Common myeloid progenitor, CD34-positive (primary cell): ENCODE measurements at places on chromosomes 3 and 15.

DNA sequence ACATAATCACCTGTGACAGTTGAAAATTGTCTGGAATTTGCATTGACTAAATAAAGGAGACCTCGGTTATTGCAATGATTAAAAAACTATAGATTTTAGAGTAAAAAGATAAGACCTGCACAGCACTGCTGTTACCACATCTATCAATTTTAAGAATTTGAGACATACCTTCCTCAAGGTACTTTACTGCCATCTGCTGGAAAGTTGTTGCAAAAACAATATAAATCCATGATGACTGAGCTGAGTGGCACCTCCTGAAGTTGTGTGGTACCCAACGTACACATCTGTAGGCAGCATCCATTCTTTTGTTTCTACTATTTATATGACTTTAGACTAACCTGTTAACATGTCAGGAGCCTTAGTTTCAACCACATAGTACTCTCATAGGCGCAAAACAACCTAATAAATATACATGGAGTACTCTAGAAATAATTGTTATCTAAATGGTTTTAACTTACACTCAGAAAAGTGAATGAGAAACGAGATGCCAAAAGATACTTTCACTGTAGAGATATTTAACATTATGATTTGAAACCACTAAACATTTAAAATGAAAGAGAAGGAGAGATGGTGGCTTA, 106.7 kb downstream of the GHSR start:
- peak; percentile 67 for DNase-seq

DNA sequence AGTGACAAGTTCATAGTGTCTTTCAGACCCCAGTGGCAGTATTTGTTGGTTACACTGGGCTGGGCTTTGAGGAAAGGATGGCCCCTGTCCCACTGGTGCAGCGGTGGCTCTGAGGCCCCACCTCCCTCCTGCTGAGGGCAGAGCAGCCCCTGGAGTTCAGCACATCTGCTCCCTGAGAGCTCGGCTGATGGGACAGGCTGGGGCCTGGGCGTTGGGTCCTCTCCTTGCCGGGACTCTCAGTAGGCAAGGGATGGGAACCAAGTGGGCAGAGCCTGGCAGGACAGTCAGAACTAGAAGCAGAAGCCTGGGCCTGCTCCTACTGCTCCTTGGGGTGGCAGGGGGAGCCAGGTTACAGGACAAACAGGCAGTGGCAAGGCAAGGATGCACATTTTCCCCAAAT, 114.5 kb downstream of the NUP210 start:
- no peak for DNase-seq

DNA sequence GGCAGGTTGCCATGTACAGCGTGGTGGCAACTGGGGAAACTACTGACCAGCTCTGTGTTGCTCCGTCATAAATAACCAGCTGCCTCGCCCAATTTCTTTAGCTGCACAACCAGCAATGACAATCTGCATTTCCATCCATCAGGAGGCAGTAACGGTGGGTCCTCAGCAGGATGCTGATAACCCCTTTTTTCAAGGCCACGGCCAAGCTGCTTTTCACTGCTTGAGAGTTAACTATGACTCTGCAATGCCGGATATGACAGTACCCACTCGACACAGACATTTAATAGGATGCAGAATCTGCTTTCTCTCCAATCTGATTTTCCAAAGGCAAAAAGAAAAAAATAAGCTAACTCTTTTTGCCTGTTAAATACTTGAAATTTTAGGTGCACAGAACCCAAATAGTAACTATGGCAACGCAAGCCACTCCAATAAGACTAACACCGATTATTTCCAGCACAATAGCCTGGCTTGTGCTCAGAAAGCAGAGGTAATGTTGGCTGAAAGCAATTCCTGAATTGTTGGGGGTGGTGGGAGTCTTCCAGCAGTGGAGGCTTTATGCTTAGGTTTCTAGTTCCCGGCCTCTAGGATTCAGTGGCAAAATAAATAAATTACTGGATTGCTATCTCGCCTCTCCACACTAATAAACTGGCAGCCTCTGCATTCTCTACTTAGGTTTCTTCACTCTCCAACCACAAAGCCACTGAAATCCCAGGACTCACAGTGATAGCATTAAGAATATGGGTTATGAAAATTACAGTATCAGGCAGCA, 31.2 kb upstream of the SRGAP3 start:
- DNase-seq, result no peak

DNA sequence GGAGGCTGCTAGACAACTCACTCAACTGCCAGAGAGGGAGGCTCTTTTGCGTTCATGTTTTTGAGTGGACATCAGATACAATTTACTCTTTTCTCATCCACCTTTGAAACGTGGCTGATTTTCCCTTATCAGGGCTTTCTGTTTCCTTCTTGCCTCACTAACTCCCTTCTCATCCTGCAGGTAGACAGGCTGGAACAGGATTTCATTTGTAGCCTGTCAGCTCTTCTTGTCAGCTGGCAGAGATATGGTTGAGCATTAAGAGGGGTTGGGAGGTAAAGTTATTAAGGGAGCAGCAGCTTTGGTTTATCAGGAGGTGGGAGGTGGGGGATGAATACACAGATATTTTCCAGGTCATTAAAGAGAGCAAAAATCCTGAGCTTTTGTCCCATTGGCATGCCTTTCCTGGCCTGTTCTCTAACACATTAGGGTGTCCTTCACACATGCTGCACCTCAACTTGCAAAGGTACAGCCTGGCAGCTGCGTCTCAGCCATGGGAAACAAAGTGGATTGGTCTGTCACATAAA, 73.5 kb downstream of the PPM1L start:
- no peak for DNase-seq

GRCh38 chr3:64867224-64867623, 179.4 kb upstream of the ADAMTS9 start:
- no peak for DNase-seq

GRCh38 chr15:29131840-29132420, 137.7 kb downstream of the NSMCE3 start:
- DNase-seq, result peak; percentile 66

- no peak for DNase-seq
These were observed 8.3 kb downstream of the TMPRSS7 start for GRCh38 chr3:112042842-112043280.

GRCh38 chr15:58440158-58440910, 8.5 kb downstream of the LIPC start:
- DNase-seq, result no peak

DNA sequence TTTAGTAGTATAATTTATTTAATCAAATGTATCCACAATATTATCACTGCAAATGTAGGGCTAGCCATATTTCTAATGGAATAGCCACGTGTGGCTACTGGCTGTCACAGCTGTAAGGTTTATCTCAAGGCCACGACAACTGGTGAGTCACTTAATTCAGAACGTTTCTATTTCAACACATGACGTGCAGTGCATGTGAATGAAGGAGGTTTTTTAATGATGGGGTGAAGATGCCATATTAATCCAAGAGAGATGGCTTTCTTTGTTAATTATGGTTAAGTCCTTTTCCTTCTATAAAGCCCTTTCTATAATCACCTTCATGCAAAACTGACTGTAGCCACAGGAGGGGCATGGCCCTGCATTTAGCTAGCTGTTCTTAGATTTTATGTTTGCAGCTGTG, 212.0 kb downstream of the FEZF2 start:
- no peak for DNase-seq

DNA sequence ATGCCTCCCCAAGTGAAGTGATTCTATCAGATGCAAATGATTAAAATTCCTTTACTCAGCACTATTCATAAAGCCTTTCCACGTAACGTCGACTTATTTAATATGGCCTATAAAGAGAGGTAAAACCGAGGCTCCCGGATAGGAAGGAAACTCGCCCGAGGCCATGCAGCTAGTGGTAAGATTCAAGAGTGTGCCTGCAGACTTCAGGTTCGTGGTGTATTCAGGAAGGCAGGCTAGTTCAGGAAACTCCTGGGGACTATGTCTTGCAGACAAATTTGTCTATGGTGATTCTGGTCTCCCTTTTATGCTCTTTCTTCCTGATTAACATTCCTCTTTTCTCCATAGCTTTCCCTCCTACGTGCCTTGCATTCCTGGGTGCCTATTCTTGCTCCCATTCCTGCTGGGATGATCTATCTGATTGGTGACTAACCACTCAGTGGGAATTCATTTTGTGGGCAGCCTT, 150.7 kb downstream of the SST start:
- DNase-seq, result no peak

GRCh38 chr3:194323785-194324735, 27.1 kb downstream of the CPN2 start:
- DNase-seq, result peak; percentile 73

GRCh38 chr3:165895919-165896318, 58.7 kb upstream of the BCHE start:
- peak; percentile 59 for DNase-seq

DNA sequence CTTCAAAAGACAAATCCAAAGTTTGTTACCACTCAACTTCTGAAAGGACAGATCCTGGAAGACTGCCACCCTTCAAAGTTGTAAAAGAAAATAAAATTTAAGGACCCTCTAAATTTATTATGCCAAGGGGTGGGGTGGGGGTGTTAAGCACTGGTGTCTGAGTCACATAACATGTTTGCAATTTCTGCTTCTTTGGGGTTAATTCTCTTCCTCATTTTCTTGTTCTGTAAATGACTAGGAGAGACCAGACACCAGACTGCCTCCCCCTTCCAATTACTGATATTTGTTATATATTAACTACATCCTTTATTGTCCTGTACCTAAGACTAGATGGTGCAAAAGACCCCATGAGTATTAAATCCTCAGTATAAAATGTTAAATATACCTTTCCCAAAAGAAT, 242.8 kb downstream of the ZNF385D start:
- no peak for DNase-seq

- DNase-seq, result peak; percentile 70
These were observed 108.3 kb upstream of the GADL1 start for GRCh38 chr3:31002730-31003129.

DNA sequence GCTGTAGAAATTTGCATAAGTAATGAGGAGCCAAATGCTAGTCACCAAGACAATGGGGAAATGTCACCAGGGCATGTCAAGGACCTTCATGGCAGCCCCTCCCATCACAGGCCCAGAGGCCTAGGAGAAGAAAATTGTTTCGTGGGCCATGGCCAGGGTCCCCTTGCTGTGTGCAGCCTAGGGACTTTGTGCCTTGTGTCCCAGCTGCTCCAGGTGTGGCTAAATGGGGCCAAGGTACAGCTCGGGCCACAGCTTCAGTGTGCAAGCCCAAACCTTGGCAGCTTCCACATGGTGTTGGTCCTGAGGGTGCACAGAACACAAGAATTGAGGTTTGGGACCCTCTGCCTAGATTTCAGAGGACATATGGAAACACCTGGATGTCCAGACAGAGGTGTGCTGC, 208.8 kb upstream of the TBC1D5 start:
- DNase-seq, result no peak
